ENCODE measurements at places on chromosomes 1 and 21. TPM values are rescaled to one million over a fixed set of nuclear protein-coding genes. Genes with fewer than 3 reads are reported as not detected.

DNA sequence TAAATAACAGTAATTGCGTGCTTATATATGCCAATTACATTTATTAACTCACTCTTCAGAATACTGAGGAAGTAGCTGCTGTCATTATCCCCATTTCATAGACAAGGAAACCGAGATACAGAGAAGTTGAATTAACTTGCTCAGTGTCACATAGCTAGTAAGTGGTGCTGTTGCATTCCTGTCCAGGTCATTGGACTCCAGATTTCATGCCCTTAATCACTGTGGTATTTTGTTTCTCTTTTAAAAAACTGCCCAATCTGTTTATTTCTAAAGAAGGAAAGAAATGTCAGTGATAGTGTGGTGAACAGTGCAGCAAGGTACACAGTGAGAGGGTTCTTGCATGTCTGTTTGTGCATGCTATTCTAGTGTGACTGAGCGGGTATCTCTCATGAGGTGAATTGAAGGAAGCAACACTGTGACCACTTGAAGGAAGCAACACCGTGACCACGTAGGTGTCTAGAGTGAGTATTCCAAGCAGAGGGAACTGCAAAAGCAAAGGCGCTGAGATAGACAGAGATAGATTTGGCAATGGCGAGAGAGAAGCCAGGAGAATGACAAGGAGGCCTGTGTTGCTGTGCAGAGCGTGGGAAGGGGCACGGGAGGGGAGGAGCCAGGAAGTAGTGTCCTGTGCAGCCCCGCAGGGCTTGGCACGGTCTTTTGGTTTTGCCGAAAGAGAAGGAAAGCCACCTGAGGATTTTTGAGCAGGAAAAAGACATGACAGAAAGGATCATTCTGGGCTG is 95.9 kb downstream of the CAMTA1 start:
- no peaks in the 10 kb centered on the region for H3K27me3 ChIP-seq
- H3K27ac ChIP-seq, result no peak overlapping the region
- no peaks in the 10 kb centered on the region for H3K4me1 ChIP-seq

CRB1 gene
- 0.17 TPM for total RNA-seq

ZSWIM5 gene
- total RNA-seq, result 1.1 TPM

- H3K36me3 ChIP-seq, result no peaks in the 10 kb centered on the region
- H3K27ac ChIP-seq, result no peak overlapping the region
- no peak overlapping the region for H3K4me3 ChIP-seq
- H3K27me3 ChIP-seq, result peaks cover 25% of the 10 kb centered on the region
Observed at GRCh38 chr1:13514821-13515220, 1.0 kb upstream of the LRRC38 start.

HAO2 gene
- not detected for total RNA-seq

PDC gene
- total RNA-seq, result not detected
